NB4 (cell line): ENCODE measurements at places on chromosomes 11 and 22.
A peak's percentile ranks its signal among the peaks of the same experiment; 100 is the strongest.

DNA sequence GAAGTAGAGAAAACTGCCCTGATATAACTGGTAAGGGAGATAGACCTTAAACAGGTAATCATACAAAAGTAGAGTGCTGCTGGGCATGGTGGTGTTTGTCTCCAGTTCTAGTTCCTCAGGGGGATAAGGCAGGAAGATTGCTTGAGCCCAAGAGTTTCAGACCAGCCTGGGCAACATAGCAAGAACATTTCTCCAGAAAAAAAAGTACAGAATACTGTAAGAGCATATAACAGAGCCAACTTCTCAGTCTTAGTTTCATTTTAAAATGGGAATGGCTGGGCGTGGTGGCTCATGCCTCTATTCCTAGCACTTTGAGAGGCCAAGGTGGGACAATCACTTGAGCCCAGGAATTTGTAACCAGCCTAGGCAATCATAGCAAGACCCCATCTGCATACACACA, 4.5 kb upstream of the RHOG start:
- no peak for DNase-seq

- no peak for DNase-seq
Measured at GRCh38 chr11:62142043-62142375, 18.2 kb downstream of the INCENP start.

DNA sequence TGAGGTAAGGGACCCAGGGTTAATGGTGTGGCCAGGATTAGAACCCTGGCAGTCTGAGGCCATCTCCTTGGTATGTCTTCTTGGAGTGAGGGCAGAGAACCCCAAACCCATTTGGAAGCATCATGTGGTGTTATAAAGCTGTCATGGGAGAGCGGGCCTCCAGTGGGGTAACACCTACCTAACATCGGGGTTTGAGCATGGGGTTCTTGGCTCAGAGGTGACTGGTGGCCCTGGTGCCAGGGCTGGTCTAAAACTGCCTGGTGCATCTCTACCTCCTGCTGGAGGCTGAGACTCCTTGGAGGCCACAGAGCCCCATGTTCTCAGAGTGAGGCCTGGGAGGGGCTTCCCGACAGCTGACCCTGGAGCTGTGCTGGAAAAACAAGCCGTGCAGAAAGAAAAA, 4.5 kb downstream of the PRDM11 start:
- no peak for DNase-seq

DNA sequence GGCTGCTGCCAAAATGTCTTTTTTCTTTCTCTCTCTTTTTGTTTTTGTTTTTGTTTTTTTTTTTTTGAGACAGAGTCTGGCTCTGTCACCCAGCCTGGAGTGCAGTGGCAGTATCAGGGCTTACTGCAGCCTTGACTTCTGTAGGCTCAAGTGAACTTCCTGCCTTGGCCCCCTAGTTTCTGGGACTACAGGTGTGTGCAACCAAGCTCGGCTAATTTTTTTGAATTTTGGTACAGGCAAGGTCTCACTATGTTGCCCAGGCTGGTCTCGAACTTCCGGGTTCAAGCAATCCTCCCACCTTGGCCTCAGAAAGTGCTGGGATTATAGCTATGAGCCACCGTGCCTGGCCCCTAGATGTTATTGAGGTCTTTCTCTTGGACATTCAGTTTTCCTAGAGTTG, 2.2 kb upstream of the DDX10 start:
- no peak for DNase-seq

GRCh38 chr22:38267086-38267485, 5.7 kb downstream of the TMEM184B start:
- DNase-seq = peak; percentile 71

DNA sequence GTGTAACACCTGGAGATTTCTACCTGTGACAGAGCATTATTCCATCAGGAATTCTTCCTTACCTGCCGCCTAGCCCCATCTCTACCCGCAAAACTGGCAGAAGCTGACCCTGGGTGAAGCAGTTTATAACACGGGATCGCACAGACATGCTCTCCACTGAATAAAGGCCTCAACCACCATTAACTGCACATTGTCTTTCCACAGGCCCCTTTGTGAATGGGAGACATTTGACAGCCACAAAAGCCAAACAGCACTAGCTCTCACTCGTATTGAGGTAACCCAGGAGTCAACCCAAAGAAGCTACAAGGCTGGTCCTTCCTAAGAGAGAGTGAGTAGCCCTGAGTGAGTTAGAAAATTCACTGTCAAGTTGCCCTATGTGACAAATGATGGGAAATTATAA, 135.6 kb downstream of the RCN1 start:
- no peak for DNase-seq

- no peak for DNase-seq
Measured at GRCh38 chr22:44316393-44317122, 3.8 kb upstream of the SHISAL1 start.

- no peak for DNase-seq
Measured at GRCh38 chr11:85955531-85955930, 100.3 kb downstream of the CCDC83 start.

DNA sequence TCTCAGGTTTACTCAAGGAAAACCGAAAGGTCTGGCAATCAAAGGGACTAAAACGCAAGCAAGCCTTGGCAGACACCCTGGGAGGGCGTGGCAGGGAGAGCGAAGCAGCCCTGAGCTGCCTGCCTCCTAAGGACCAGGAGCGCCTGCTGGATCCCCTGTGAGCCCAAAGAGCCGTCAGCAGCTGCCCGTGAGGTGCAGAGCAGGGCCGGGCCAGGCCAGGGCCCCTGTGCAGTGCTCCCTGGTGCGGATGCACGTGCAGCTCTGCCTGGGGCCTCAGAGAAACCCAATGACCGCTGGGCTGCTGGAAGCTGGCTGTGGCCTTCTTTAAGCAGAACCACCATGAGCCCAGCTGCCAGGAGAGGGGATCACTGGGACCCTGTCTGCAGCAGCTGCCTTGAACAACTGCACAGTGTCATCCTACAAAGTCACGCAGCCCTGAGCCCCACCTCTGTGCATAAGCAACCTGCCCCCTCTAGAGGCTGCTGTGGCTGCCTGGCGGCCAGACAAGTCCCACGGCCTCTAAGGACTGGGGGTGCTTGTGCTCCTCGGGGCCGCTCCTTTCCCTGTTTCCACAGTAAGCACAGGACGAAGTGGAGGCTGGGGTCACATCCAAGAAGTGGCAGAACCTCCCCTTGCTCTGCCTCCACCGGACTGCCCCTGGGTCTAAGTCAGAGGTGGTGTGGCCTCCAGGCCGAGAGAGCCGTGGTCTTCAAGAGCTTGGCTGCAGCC, 29.1 kb upstream of the COMT start:
- DNase-seq = peak; percentile 28

GRCh38 chr11:9817191-9817590, 153.3 kb downstream of the SWAP70 start:
- DNase-seq = no peak

DNA sequence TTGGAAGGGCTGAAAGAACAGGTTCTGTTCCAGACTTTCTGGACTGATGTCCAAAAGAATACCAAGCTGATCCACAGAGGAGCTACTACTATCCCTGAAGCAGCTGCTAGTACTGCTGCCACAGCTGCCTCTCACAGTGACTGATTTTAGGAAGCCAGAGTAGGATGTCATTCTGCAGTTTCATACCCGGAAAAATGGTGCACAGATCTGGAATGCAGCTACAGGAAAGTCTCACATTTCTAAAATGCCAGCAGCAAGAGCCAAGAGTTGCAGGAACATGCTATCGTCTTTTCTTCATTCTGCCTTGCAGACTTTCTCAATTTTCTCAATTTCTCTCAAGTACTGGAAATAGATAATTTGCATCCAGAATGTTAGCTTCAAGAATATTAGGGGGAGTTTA, 19.4 kb upstream of the CCDC179 start:
- DNase-seq = no peak
